ENCODE measurements at places on chromosomes 2 and 18.

DNA sequence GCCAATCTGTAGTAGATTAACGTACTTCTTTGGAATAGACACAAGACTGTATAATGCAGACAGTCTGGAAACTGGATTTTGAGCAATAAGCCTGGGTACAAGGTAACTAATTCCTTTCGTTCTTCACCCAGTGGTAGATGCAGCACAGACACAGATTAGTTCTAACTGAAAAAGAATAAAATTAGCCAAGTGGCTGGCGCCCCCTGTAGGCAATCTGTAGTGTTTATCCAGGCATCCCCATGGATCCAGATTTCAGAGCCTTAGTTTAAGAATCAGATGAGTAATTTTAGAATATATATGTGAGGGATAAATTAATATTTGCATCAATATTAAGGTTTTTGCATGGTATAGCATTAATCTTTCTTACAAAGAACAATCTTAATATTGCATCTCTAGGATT lies 563.9 kb downstream of the DCC start:
- no peak for DNase-seq

DNA sequence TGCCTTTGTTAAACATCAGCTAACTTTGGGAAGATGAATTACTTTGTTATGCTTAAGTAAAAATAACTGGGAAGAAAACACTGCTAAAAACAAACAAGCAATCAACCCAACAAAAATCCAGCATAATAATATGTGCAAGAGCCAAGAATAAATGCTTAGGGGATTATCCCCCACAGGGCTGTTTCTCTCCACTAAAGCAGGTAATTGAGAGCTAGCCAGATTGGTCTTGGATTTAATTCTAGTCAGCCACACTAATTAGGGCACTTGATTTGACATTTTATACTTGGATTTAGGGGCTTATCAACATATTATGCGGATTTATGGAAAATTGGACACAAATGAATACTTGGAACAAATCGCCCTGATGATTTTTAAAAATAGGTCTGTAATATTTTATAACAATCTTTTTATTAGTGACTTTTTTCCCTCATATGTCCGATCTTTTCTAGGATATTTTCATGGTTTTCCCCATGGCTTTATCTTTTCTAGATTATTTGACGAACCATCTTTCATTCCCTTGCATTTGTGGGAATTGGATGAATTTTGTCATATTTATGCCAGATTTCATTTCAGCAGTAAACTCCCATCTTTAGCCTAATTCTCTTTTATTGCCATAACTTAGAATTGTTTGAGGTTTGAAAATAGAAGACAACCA lies 199.1 kb upstream of the NXPH2 start:
- DNase-seq = no peak

DNA sequence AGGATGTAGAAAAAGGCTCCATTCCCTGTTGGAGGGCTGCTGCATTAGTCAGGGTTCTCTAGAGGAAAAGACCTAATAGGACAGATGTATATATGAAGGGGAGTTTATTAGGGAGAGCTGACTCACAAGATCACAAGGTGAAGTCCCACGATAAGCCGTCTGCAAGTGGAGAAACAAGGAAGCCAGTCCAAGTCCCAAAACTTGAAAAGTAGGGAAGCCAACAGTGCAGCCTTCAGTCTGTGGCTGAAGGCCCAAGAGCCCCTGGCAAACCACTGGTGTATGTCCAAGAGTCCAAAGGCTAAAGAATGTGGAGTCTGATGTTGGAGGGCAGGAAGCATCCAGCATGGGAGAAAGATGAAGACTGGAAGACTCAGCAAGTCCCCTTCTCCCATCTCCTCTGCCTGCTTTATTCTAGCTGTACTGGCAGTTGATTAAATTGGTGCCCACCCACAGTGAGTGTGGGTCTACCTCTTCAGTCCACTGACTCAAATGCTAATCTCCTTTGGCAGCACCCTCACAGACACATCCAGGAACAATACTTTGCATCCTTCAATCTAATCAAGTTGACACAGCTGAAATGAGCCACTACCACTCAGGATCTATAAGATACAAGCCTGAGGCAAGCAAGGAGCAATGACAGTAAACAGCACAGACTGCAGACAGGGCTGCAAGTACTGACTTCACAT lies 30.0 kb upstream of the ATG16L1 start:
- DNase-seq = no peak

- DNase-seq = no peak
Observed at GRCh38 chr2:14385043-14385442, 247.5 kb upstream of the LRATD1 start.

DNA sequence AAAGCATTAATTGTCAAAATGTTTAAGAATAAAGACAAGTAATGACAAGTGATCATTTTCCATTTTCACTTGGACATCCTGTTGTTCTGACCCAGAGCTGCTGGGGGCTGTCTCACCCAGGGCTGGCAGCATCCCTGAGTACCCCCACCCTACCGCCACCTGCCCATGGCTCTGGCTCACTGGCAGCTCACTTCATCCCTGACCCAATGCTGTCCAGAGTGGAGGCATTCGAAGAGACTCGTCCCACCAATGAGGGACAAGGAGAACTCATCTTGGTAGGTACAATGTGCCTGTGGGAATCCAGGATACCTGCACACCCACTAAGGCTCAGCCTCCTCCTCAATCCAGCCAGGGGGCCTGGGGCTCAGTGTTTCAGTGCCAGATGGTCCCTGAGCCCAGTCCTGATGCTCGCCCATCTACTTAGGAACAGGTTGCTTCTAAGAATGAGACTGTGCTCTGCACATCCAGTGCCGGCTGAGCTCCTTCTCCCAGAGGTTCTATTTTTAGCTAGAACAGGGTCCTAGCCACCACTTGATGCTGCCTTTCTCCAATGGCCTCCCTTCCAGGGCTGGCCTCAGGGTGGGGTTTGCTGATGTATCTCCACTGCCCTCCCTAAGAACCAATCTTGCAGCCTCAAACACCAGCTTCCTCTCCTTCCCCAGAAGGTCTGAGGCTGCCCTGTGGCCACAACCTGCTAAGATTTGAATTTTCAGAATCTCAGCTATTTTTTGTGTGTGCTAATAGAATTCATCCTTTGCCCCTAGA lies 53.7 kb downstream of the ADD2 start:
- DNase-seq = no peak

DNA sequence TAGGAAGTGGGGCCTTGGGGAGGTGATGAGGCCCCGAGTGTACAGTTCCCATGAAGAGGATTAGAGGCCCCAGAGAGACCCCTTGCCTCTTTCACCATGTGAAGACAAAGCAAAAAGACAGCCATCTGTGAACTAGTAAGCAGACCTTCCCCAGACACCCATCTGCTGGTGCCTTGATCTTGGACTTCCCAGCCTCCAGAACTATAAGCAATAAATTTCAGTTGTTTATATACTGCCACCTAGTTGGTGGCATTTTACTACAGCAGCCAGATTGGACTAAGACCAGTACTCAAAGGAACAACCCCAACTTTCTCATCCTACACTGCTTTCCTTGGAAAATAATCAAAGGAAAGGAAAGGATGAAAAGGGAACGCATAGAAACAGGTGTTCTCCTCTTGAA lies 27.9 kb upstream of the CREG2 start:
- no peak for DNase-seq

DNA sequence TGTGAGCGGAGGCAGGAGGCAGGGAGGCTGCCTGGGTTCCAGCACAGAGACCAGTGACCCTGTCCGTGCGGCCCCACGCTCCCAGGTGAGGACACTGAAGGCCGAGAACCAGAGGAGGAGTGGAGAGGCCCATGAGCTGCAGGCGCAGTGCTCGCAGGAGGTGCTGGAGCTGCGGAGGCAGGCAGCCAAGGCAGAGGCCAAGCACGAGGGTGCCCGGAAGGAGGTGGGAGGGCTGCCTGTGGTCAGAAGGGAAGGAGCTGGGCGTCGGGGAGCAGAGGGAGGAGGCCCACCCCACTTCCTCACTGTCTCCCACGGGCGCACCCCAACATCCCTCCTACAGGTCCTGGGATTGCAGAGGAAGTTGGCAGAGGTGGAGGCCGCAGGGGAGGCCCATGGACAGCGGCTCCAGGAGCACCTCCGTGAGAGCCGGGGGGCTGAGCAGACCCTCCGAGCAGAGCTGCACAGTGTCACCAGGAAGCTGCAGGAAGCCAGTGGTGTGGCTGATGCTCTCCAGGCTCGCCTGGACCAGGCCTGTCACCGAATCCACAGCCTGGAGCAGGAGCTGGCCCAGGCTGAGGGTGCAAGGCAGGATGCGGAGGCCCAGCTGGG lies 33.0 kb upstream of the SNED1 start:
- no peak for DNase-seq

DNA sequence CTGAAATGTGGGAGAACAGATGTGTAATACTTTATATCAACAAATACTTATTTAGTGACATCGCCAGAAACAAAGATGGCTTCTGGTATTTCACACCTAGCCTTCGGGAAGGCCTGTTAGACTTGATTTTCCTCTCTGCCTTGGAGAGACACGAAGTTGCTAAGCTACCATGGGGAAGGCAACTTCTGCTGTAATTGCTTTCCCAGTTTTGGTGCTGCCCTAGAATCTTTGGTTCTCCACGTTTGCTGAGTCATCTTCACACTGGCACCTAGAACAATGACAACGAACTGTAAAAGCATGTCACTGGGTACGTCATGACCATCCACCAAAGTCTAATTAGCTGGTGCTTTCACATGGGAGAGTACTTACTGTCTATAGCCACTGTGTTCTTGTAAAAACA lies 58.7 kb upstream of the ACTR3 start:
- no peak for DNase-seq

- no peak for DNase-seq
Observed at GRCh38 chr2:186559848-186560247, 30.0 kb upstream of the ITGAV start.

DNA sequence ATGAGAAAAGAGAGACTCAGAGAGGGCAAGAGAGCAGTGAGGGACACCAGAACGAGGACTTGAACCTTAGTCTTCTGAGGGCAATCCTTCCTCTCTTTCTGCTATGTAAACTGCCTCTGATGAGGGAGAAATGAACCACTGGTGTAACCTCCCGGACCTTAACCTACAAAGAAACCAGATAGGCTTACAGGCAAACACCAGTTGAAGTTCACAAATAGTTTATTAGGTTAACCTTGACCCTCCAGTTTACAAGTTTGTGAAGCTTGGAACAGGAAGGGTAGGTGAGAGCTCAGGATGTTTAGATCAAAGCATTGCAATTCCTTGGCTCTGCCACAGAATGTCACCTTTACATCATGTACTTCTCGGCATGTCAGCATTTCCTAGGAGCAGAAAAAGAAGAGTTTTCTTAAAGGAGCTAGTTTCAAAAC lies 486.4 kb upstream of the SPRED2 start:
- no peak for DNase-seq

DNA sequence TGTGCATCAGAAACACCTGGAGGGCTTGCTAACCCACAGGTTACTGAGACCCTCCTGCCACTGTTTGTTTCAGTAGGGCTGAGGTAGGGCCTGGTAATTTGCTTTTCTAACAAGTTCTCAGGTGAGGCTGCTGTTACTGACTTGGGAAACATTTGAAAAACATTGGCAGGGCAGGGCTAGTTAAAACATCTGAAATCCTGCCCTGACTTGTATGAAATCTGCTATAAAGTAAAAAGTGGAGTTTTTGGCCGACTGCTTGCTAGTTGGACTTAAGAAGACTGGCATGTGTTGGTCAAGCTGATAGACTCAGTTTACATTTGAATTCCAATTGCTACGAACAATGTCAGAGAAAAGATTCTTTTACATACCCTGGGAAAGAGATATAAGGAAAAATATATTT lies 111.6 kb upstream of the DLX2 start:
- DNase-seq = no peak

DNA sequence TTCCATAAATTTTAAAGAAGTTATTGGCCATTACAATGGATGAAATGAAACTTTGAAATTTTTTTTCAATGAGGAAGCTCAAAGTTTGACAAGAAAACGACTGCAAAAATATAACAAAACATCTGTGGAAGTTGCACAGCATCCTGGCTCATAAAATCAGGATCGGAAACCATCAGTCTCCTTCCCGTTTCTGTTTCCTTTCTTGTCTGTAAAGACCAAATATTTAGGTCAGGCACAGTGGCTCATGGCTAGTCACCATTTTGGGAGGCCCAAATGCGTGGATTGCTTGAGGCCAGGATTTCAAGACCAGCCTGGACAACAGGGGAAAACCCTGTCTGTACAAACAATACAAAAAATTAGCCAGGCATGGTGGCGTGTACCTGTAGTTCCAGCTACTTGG lies 27.6 kb upstream of the SSB start:
- no peak for DNase-seq

DNA sequence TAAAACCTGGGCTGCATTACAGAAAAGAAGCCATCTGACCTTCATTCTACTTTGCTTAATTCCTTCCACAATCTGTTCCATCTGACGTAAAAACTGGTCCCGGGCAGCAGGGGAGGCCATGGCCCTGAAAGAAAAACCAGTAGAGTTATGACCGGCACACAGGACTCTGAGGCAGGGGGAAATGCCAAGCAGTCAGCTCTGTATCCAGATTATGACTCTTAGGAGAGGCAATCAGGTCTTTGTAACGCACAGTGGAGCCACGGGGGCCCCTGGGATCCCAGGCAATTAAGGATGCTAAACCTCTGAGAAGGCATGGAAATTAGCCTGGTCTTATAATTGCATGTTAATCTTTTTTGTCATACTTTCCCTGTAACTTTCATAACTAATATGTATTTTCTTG lies 78.4 kb downstream of the CCDC93 start:
- no peak for DNase-seq

DNA sequence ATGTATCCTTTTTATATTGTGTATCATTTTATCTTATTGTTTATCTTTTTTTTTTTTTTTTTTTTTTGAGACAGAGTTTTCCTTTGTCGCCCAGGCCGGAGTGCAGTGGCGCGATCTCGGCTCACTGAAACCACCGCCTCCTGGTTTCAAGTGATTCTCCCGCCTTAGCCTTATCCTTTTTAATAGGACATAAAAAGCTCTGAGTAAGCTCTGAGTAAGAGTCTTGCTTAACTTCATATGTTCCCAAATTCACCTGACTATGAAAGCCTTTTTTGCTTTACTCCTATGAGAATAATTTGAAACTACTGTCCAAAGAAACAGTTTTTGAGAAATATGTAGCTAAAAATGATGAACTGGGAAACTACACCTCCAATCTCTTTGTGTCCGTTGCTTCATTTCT lies 525.5 kb downstream of the IRS1 start:
- no peak for DNase-seq

- no peak for DNase-seq
Observed at GRCh38 chr2:209556354-209556961, 132.6 kb downstream of the MAP2 start.

DNA sequence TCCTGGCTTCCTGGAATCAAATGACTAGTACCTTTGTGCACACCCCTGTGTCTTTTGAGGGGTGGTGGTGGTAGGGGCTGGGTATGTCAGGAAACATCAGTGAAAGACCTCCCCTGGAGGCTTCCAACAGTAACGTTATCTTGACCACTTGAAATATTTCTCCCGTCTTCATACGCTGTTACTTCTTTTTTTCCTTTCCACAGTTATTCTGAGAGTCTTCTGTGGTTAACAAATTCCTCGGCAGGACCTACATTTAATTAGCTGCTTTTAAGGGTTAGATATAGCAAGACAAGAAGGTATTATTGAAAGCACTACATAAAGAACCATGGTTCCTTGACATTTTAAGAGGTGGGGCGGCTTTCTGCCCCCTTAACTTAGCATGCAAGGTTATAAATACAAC lies 34.6 kb downstream of the UGP2 start:
- no peak for DNase-seq

GRCh38 chr2:60104514-60105505 lies 448.6 kb downstream of the BCL11A start:
- DNase-seq = no peak
